Vein endothelial cell (primary cell): ENCODE measurements at places on chromosomes 2 and 18. TPM values are rescaled to one million over a fixed set of nuclear protein-coding genes. Genes with fewer than 3 reads are reported as not detected.

Gene CMPK2
- 2.6 and 2.7 TPM in 2 replicates for total RNA-seq

Gene CFC1
- not detected in 2 replicates for total RNA-seq

Gene CHRNG
- total RNA-seq = not detected in 2 replicates

Gene EVA1A
- 41.2 and 62.9 TPM in 2 replicates for total RNA-seq

Gene WDR75
- 44.4 and 63.0 TPM in 2 replicates for total RNA-seq

Gene ZC3H6
- total RNA-seq = 3.0 and 3.3 TPM in 2 replicates
